ENCODE measurements at places on chromosomes 5 and 9.

DNA sequence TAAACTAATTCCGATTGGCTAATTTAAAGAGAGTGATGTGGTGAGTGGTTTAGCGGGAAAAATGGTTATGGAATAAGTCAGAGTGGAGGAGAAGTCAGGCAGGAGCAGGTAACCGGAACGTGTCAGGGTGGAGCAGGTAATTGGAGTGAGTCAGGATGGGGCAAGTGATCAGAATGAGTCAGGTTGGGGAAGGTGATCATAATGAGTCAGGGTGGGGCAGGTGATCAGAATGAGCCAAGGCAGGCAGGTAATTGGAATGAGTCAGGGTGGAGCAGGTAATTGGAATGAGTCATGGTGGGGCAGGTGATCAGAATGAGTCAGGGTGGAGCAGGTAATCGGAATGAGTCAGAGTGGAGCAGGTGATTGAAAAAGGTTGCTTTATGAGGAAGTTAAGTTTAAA is 101.4 kb downstream of the TMEM167A start:
- DNase-seq: no peak

- DNase-seq: no peak
These were observed 44.9 kb upstream of the ZNF366 start for GRCh38 chr5:72552041-72552557.

- DNase-seq: no peak
These were observed 23.5 kb downstream of the IL7R start for GRCh38 chr5:35880156-35880555.

- DNase-seq: no peak
These were observed 122.5 kb upstream of the RASGRF2 start for GRCh38 chr5:80837679-80838078.

DNA sequence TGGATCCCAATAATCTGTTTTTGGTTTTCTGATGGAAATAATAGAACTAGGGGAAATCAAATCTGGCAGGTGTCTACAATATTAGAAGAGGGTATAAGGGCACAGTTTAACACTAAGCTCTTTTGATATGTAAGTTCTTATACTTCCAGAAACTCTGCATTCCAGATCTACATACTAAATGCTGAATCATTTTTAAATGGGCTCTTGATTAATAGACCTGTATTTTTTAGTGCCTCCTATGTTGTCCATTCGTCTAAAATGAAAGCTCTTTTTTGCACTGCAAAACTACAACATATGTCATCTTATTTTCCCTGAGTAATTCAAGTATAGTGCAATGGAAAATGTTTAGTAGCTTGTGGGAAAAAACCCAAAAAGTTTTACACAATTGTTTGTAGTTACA is 44.2 kb downstream of the NR6A1 start:
- DNase-seq: no peak

DNA sequence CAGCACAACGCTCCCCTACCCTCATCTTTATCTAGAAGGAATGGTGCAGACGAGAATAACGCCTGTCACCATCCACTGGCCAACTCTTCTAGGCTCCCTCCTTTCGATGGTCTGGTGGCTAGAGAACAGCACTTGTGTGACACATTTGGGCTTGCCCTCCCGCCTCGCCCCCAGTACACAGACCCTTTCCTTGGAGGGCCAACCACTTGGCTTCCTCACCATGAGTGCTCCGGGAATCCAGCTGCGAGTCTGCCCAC is 1.4 kb downstream of the GNAQ start:
- DNase-seq: peak; percentile 22

- no peak for DNase-seq
These were observed 2.5 kb downstream of the MGAT1 start for GRCh38 chr5:180799902-180800801.

DNA sequence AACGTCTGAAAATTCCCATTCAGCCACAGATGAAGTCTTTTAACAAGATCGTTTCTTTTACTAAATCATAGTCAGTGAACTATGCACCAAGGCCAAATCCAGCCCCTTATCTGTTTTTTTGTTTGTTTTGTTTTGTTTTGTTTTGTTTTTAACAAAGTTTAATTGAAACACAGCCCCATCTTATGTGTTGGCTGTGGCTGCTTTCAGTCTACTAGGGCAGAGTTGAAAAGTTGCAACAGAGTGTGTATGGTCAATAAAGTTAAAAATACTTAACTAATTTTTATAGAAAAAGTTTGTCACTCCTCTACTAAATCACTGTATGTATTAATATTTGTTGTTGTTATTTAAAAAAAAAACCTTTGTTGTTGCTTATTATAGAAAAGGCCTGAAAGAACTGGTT is 137.1 kb downstream of the CAAP1 start:
- no peak for DNase-seq

DNA sequence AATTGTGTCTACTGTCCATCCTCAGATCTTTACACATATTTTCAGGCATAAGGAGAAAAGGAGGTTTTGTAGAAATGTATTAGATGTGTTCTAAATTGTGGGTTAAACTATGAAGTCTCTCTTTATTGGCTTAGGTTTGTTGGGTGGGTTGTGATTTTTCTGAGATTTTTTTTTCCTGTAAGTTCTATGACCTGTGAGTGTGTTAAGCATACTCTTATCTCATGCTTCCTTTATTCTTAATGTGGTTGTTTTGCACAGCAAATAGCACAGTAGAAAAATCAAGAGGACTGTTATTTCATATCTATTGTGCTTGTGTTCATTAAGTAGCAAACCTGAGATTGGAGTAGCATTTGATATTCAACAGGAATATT is 23.3 kb downstream of the NR2F1 start:
- no peak for DNase-seq

DNA sequence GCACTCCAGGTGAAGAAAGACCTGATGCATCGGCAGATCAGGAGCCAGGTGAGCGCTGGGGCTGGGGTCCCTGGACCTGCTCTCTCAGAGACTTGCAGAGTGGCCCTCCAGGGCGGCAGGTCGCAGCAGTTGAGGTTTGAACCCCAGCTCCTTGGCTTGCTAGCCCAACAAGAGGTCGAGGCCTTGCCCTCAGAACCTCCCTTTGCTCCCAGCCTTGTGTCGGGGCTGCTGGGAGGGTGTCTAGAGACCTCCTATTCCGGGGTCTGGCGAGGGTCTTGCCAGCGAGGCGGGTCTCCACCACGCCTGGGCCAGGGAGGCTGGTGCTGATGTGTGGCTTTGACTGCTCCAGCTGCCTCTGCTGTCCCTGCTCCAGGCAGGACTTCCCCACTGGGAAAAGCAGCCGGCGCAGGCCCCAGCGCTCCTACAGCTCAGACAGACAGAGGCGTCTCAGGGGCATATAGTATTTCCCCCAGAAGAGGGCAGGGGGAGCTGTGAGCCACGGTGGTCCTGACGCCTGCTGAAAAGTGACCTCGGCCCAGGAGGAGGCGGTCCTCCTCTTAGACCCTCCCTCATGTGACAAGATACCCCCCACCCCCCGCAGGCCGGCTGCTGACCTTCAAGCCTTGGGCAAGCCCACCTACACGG is 38.3 kb downstream of the LRSAM1 start:
- DNase-seq: no peak
